Lower lobe of right lung (tissue), 2 donors: ENCODE measurements at places on chromosomes 3 and 15.

DNA sequence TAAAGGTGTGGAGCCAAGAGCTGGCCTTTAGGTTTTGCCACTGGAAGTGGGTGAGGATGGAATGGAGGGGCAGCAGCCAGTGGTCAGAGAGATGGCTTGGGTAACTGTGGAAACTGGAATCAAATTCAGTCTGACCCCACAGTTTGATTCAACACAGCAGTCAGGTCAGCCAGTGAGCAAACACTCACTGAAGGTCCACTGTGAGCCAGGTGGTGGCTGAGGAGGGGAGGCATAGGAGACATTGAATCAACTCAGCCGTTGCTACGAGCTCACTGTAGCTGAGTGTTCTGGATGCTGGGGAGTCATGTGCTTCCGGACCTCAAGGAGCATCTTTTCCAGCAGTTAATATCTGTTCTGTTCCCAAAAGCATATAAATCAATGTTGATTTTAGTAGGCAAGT, 37.5 kb downstream of the LPP start:
- no peaks in the 10 kb centered on the region for H3K27me3 ChIP-seq
- H3K4me1 ChIP-seq, result peaks cover 34% of the 10 kb centered on the region
- H3K27ac ChIP-seq, result no peak overlapping the region
- H3K4me3 ChIP-seq, result no peak overlapping the region

GRCh38 chr3:20990896-20991295, 760.1 kb downstream of the ZNF385D start:
- no peak overlapping the region for H3K4me3 ChIP-seq
- no peaks in the 10 kb centered on the region for H3K27me3 ChIP-seq
- H3K36me3 ChIP-seq, result no peaks in the 10 kb centered on the region

DNA sequence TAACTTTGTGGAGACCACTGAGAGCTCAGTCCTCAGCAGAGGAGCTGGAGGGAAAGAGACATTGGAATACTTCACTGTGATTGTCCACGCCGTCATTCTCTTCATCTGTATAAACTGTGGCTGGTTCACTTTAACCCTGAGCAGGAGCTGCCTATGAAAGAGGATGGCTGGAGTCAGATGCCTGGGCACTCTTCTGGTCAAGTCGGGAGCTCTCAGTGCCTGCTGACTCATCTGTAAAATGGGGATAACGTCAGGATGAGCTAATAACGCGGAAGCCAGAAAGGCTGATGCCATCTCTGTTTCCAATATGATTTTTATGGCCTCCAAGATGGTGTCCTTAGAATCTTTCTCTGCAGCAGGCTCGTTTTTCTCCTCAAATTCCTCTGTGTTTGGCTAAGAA, 51.6 kb upstream of the MRPS22 start:
- H3K27me3 ChIP-seq, result no peaks in the 10 kb centered on the region
- no peak overlapping the region for H3K4me3 ChIP-seq
- no peaks in the 10 kb centered on the region for H3K36me3 ChIP-seq

- peaks cover 21% of the 10 kb centered on the region for H3K4me1 ChIP-seq
- H3K4me3 ChIP-seq, result peak overlapping the region; percentile 49
- H3K27me3 ChIP-seq, result peaks cover 98% of the 10 kb centered on the region
- no peaks in the 10 kb centered on the region for H3K36me3 ChIP-seq
Measured at GRCh38 chr3:181726351-181727330, 14.9 kb downstream of the SOX2 start.

- no peaks in the 10 kb centered on the region for H3K27me3 ChIP-seq
- DNase-seq, result no peak
- no peak overlapping the region for H3K27ac ChIP-seq
- no peaks in the 10 kb centered on the region for H3K4me1 ChIP-seq
Measured at GRCh38 chr3:59081071-59081470, 31.2 kb upstream of the CFAP20DC start.

- DNase-seq, result no peak
- no peaks in the 10 kb centered on the region for H3K36me3 ChIP-seq
- H3K27ac ChIP-seq, result no peak overlapping the region
- peaks cover 12% of the 10 kb centered on the region for H3K27me3 ChIP-seq
- H3K4me3 ChIP-seq, result peak overlapping the region; percentile 70
Measured at GRCh38 chr3:33278163-33278562, 921 bp downstream of the FBXL2 start.
